ENCODE measurements at places on chromosomes 3 and 15. TPM values are rescaled to one million over a fixed set of nuclear protein-coding genes. Genes with fewer than 3 reads are reported as not detected.

DNA sequence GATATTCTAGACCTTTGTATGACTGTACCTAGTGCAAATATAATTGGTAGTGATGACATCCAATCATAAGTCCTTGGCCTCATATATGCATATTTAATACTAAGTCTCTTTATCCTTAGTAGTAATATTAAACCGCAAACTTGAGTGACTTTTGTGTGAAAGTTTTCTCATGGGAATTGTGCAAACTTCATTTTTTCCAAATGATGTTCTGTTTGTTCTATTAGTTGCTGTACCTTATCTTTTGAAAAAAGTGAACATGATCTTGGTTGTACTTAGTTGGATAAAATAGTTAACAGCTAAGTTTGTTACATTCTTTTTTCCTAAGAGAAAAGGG is 43.2 kb downstream of the TMEM45A start:
- no peak for DNase-seq

GRCh38 chr3:147197739-147198138 is 208.6 kb downstream of the ZIC4 start:
- no peak for DNase-seq

DNA sequence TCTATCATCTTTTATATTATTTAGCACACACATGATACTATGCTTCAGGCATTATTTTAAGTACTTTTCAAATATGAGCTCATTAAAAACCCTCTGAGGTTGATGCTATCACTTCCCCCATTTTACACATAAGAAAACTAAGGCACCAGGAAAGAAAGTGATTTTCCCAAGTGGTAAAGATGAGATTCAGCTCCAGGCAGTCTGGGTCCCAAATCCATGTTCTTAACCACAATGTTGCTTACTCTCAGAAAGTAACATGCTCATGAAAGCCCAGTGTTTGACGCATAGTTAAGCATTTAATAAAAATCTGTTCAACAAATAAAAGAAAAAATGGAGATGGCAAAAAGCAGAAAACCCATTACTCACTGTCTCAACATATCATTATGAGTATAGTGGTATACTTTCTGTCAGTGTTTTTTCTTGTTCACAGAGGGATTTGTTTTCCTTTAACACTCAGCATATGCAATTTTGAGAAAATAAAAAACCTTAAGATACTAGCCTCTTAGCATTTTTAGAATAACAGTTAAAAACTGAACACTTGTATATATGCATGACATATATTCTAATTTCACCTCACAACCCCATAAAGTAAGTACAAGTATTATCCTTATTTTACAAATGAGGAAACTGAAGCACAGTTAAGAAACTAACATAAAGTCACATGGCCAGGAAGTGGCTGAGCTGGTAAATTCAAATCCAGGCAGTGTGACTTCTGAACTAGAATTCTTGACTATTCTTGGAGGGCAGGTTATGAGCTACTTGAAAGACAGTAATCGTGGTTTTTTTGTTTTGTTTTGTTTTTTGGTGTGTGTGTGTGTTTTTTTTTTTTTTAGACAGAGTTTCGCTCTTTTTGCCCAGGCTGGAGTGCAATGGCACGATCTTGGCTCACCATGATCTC is 10.4 kb downstream of the PEAK1 start:
- DNase-seq = no peak

ROBO2 gene
- not detected for total RNA-seq

- DNase-seq = no peak
Measured at GRCh38 chr15:100053474-100054121, 288.2 kb downstream of the ADAMTS17 start.

GRCh38 chr15:41965441-41966413 is 6.6 kb downstream of the EHD4 start:
- no peak for DNase-seq
